ENCODE measurements at places on chromosomes 1 and 21.
A peak's percentile ranks its signal among the peaks of the same experiment; 100 is the strongest.

- no peak for DNase-seq
These were observed 62.6 kb downstream of the SPAG17 start for GRCh38 chr1:118122234-118123004.

DNA sequence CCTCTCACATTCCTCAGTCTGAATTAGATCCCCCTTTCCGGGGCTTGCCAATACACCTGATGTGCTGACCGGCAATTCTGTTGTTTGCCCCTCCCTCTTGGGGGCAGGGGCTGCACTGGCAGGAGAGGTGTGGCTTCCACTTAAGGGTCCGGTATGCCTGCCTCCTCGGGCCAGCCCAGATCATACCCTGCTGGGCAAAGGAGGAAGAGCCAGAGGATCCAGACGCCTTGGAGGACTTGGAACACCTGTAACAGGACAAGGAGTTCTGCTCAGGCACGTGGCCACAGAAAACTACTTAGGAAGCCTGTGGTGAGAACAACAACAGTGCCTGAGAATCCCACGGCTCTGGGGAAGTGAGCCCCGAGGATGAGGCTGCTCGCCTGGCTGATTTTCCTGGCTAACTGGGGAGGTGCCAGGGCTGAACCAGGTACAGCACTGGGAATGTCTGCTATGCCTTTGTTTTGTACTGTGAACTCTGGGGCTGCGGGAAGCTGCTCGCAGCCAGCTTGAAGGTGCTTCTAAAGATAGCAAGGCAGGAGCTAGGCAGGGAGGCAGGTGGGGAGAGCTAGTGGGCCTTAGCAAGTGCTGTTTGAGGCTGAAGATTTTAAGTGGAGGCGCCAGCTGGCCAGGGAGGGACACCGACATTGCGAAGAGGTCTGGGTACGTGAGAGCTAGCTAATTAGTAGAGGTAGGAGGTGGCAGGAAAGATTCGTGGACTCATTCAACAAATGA is at the start of gene SMPDL3B:
Gene SMPDL3B, plus strand, starts transcription at position 183 of the 732 bp plus-strand sequence. Its CDS starts 184 bp downstream, at position 367.
- DNase-seq: no peak

DNA sequence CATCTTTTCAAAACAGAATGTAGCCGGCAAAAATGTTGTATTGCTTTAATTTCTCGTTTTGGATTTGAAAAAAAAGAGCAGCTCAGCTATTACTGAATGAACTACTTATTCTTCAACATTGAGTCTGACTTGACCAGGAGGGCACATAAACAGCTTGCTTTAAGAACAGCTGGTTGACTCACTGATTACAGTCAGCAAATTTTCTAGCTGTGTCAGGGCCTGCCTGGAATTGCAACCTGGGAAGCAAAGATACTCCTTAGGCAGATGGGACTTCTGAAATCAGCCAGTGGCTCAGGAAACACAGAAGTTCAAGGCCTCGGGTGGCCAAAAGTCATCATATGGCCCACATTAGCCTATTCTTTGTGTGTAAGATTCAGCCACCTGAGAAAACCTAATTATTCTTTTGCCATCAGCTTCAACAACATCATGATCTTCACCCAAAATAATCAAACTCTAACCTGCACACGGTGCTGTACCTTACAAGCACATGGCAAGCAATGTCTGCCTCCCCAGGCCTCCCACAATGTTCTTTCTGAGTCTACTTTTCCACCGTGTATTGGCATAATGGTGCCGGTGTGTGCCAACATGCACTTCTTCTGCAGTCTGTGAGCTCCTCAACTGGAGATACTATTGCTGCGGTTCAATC is 307.2 kb downstream of the HHIPL2 start:
- DNase-seq: no peak

- DNase-seq: no peak
These were observed 16.9 kb upstream of the PWP2 start for GRCh38 chr21:44090325-44090724.

- no peak for DNase-seq
These were observed 74.2 kb downstream of the SSBP3 start for GRCh38 chr1:54331843-54332463.

- peak; percentile 86 for DNase-seq
These were observed 41.8 kb downstream of the GATAD2B start for GRCh38 chr1:153880962-153881361.

- no peak for DNase-seq
These were observed 4.5 kb downstream of the PRAMEF12 start for GRCh38 chr1:12778061-12778460.

DNA sequence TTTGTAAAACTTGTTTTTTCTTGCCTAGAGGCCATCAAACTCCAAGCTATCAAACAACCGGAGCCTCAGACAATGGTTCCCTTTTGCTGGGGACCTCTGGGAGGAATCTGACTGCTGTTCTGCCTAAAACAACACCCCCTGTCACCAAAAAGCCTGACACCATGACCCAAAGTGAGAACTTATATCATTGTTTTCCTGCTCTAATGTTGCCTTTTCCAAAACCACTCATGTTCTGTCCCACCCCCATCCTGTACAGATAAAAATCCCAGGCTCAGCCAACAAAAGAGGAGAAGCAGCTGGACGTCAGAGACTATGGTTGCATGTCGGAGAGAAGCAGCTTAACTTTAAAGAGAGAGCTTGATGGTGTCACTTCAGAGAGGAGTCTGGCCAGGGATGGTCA is 327.2 kb upstream of the CXADR start:
- DNase-seq: no peak

DNA sequence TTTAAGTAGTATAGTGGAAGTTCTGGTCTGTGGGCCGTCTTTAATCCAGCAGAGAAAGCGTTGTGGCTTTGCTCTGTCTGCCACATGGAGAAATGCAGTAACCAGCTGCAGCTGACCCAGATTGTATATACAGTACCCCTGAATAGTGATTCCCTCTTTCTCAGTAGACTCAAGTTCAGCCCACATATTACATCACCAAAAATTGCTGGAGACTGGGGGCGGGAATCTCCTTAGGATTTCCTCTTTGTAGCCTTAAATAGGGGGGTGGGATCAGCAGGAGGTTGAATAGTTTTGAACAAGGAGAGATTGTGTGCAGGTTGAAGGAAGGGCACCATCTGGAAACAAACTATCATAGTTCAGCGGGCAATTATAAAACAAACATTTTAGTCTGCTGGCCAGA is at the start of gene ANGPTL1:
Gene ANGPTL1, minus strand, starts transcription at position 134 of the 400 bp plus-strand sequence. CDS start 5,301 bp downstream, outside the sequence.
- peak; percentile 14 for DNase-seq

DNA sequence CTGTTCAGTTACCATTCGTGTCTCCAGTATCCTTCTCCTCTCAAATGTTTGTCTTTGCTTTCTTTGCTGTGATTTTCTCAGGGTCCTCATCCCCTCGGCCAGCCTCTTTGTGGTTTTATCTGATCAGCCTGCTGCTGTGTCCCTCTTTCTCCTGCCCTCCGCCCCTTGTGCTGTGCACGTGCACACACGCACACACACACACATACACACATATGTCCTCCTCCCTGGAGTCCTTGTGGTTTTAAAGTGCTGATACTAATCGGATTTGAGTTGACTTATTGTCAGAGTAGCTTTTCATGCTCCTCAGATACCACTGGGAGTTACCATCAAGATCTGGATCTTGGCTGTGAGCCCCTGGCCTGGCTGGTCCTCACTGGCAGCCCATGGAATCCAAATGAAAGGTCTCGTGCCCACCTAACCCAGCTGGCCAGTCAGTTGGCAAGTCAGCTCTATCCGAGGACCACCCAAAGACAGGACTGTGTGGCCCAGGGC is 34.1 kb downstream of the QSOX1 start:
- DNase-seq: no peak

DNA sequence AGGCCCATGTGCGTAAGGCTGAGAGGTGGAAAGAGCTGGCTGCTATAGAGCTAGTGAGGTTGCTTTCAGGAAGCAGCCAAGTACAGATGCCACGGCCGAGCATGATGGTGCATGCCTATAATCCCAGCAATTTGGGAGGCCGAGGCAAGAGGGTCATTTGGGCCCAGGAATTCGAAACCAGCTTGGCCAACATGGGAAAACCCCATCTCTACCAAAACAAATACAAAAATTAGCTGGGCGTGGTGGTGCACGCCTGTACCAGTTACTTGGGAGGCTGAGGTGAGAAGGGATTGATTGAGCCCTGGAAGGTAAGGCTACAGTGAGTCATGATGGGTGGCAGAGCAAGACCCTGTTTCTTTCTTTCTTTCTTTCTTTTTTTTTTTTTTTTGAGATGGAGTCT is 2.7 kb downstream of the CCDC24 start:
- no peak for DNase-seq

DNA sequence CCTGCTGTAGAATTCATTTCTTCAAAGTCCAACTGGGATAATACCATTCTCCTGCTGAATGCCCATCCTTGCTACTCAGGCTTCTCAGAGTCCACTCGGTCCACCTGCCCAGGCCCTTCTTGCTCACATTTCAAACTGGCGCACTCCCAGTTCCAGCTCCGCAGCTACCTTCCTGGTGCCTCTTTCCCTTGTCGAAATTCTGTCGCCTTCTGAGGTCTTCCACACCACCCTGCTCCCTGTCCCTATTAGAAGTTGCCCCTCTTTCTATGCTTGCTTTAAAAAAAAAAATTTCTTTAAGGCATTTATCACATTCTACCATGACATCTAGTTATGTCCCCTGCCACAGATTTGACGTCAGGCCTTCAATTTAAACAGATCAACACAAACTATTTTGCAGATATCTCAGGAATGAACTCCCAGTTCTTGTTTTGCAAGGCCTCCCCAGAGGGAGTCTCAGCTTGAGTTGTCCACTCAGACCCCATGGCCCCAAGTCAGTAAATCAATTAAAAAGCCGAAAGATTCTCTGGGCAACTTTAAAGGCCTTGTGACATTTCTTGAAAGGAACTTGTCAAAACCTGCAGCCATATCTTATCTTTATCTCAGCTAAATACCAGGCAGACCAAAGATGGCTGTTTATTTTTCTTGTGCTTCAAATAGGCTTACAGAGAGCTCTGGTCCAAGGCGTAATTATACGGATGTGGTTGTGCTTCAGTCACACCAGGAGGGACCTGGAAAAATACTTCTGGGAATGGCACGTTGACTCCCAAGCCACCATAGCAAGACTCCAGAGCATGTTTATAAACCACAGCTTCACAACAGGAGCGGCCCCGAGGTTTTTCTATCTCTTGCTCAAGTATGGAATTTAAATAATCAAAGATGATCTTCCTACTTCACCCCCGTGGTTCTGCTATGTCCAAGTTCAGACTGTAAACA is 2.2 kb downstream of the FAM89A start:
- DNase-seq: no peak

DNA sequence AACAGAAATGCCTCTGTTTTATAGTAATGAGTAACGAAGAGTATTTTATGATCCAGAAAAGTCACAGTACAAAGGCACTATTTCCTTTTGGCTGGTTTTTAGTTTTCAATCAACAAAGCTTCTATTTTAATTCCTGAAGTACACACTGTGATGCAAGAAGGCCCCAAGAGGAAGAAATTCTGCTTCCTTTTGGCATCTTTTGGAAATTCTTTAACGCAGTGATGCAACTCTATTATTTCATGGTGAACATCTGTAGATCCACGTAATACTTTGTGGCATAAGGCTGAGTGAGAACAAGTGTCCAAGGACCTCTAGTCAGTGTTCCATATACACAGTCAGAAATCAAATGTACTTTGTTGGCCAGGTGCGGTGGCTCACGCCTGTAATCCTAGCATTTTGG is 137.5 kb downstream of the TGFB2 start:
- peak; percentile 85 for DNase-seq

GRCh38 chr1:196229546-196229945 is 378.7 kb downstream of the KCNT2 start:
- no peak for DNase-seq

DNA sequence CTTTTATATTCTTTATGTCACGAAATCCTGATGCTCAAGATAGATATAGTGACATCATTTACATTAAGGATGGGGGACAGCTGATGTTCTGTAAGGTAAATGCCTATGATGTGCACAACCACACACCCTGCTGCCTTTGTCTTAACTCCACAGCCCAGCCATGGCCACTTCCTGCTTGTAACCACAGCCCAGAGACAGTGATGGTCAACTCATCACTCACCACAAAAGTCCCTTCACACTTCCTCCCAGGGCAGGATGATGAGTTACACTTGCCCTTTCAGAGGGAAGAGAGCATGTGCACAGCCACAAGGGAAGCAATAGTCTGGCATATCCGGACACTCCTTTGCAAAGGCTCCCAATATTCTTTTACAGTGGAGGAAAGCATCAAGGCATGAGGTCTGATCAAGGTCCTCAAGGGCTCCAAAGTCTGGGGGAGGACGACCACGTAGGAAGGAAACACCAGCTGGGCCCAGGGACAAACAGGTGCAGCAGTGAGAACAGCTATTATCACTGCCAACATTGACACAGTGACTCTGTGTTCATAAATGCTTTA is 53.8 kb downstream of the PLPP3 start:
- no peak for DNase-seq

- DNase-seq: no peak
These were observed 36.6 kb downstream of the UBASH3A start for GRCh38 chr21:42440187-42440792.

DNA sequence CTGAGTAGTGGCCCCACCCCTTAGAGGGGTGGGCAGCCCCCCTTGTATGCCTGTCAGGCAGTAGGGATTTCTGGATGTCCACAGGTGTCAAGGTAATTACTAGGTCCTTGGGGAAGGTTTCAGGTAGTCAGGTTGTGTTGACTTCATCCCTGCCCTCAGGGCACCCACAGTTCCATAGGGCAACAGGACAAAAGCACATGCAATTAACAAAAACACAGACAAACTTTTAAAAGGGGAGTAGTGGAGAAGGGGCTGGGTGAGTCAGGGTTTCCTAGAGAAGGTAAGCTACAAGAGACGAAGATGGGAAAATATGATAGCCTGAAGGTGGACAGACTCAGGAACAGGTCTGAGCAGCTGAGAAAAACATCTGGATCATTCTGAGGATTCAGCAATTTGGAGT is 14.1 kb downstream of the KRTCAP2 start:
- no peak for DNase-seq

GRCh38 chr1:21000245-21000594 is 176.5 kb downstream of the EIF4G3 start:
- no peak for DNase-seq

DNA sequence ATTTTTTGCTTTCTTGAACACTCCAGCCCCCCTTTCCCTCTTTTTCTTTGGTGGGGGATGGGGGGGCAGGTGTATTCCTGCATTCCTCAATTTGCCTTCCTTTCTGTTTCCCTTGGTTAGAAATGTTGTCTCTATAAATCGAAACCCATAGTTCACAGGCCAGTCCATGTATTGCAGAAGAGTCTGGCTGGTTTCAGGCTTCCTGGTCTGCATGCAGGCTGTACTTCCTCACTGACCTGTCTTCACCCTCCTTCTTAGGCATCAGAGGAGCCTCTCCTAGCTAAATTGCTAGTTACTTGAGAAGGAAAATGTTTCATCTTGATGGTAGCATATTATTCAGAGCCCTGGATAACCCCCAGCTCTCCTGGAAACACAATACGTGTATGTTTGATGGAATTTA is 140.0 kb downstream of the SPATA46 start:
- DNase-seq: no peak

DNA sequence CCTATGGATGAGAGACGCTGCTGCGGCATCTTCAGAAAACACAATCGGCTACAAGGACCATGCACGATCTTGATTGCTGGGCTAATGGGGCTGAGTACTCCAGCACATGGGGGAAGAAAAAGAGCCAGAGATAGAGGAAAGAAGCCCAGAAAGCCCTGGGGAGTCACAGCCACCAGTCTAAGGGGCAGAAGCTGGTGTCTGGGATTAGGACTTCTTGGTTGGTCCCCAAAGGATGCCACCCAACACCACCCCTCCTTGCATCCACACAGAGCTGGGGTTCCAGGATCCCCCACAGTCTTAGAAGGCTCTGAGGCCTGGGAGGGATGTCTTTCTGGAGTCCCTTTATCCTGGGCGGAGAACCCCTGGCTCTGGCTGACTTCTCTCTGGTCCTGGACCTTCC is 98.4 kb upstream of the TARDBP start:
- no peak for DNase-seq
